Dermis microvascular lymphatic vessel endothelial cell (primary cell): ENCODE measurements at places on chromosomes 1 and 21.

- DNase-seq = peak; percentile 65
Observed at GRCh38 chr1:8701794-8702471, 115.5 kb downstream of the RERE start.

DNA sequence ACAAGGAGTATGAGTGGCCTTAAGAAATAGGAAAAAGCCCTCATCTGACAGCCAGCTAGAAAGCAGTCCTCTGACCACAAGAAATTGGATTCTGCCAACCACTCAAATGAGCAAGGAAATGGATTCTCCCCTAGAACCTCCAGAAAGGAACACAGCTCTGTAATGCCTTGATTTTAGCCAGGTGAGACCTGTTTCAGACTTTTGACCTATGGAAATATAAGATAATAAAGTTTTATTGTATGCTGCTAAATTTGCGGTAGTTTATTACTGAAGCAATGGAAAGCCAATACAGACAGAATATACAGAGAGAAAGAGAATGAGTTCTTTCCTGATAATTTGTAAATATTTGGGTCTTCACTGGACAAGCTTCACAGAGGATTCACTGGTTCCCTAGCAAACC lies 28.8 kb upstream of the SELE start:
- DNase-seq = no peak

DNA sequence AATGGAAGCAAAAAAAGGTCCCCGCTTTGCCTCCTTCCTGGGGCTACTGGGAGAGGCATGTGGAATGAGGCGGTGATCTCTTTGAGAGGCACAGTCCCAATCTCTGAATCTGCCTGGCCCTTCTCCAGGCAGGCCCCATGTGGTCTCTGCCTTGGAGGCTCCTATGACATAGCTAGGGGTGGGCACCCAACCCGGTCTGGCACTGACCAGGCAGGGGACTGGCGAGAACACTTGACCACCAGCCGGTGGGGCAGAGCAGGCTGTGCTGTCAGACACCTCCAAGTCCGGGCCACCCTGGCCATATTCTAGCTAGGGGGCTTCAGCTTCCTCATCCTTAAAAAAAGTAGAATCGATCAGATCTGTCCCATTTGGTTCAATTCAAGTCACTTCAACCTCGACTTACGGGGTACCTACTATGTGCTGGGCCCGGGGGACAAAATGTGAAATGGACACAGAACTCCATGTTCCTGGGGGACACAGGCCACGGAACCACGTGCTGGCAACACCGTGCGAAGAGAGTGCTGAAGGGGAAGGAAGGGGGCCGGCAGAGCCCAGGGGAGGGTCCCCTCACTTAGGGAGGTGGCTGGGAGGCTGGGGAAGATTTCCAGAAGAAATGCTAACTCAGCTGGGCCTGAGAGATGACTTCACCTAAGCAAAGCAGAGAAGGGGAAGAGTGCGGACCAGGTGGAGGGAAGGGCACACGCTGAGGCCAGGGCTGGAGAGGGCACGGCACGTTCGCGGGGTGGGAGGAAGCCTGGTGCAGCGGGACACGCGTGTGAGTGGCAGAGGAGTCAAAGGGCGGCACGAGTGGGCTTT lies 33.3 kb downstream of the HSPG2 start:
- DNase-seq = no peak

- DNase-seq = no peak
Observed at GRCh38 chr1:176885751-176886150, 278.8 kb downstream of the ASTN1 start.

- no peak for DNase-seq
Observed at GRCh38 chr21:45320261-45321025, 32.7 kb upstream of the POFUT2 start.

- no peak for DNase-seq
Observed at GRCh38 chr1:211944733-211945500, 90.4 kb downstream of the INTS7 start.

- DNase-seq = no peak
Observed at GRCh38 chr21:22191581-22191980, 1193.4 kb downstream of the NCAM2 start.

- no peak for DNase-seq
Observed at GRCh38 chr1:110340207-110340468, 961 bp downstream of the RBM15 start.

- DNase-seq = no peak
Observed at GRCh38 chr1:165218731-165219130, 137.8 kb downstream of the LMX1A start.

- no peak for DNase-seq
Observed at GRCh38 chr1:198268784-198269645, 112.2 kb downstream of the NEK7 start.

DNA sequence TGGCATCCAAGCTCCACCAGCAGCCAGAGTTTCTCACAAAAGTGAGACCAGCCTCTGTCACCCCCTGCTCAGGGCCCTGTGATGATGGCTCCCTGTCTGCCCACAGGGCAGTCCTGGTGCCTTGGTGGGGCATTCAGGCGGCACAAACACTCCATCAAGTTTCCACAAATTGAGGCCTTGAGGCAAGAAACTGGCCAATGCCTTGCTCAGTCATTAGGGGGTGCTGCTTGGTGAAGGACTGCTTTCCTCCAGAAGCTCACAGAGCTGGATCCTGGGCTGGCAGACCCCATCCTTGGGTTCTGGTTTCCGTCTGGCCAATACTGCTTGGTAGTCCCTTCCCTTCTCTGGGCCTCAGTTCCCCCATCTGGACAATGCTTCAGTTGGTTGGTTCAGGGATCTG lies 12.5 kb upstream of the AHDC1 start:
- no peak for DNase-seq

DNA sequence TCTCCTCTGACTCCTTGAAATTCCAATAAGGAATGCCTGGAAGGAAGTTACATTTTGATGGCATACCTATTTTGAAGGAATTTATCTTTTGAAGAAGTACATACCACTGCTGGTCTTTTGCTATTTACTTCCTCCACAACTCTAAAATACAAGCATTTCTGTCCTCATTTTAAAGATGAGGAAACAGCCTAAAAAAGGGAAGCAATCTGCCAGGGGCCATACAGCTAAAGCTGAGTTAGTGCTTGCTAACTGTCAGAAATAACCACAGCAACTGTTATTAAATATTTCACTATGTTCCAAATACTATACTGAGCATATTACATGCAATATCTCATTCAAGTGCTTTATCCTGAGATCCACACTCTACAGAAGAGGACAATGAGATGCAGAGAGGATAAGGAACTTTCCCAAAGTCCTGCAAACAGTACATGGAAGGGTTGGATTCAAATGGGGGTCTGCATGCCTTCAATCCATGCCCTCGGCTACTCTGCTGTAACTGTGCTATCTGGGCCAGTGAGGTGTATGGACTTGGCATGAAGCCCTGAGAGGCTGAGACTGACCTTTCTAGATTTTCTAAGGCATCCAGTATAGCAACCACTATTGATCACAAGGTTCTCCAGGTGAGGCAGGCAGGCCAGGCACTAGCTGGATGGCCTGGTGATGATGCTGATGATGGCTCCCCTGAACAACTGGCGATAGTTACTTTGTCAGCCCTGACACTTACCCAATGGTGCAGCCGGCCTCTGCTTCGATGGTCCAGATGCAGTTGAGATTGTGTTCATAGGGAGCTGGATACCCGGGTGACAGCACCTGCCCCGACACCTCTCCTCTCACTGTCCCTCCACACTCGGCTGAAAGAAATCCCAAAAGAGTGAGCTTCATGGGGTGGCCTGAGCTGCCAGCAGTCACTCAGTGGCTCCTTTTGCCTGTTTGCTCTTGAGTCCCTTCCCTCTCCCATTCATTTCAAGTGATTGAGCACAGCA lies 171.4 kb upstream of the HMGB4 start:
- no peak for DNase-seq

- no peak for DNase-seq
Observed at GRCh38 chr1:77316966-77317365, 35.1 kb downstream of the AK5 start.

DNA sequence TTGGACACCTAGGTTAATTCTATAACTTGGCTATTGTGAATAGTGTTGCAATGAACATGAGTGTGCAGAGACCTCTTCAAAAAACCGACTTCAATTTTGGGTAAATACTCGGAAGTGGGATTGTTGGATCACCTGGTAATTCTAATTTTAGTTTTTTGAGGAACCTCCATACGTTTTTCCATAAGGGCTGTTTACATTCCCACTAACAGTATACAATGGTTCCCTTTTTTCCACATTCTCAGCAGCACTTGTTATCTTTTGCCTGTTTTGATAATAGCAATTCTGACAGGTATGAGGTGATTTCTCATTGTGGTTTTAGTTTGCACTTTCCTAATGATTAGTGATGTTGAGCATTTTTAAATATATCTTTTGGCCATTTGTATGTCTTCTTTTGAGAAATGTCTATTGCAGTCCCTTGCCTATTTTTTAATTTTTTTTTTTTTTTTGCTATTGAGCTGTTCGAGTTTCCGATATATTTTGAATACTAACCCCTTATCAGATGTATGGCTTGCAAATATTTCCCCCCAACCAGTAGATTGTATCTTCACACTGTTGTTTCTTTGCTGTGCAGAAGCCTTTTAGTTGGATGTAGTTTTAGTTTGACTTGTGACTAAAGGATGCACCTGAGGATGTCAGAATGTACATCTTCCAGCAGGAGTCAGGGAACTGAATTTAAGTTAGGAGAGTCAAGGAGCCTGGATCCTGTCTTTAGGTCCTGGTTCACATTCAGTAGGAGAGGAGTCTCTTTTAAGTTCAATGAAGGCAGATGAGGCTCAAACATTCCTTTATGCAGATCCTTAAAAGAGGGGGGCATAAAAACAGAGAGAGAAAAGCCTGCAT lies 120.0 kb downstream of the S1PR1 start:
- DNase-seq = no peak

DNA sequence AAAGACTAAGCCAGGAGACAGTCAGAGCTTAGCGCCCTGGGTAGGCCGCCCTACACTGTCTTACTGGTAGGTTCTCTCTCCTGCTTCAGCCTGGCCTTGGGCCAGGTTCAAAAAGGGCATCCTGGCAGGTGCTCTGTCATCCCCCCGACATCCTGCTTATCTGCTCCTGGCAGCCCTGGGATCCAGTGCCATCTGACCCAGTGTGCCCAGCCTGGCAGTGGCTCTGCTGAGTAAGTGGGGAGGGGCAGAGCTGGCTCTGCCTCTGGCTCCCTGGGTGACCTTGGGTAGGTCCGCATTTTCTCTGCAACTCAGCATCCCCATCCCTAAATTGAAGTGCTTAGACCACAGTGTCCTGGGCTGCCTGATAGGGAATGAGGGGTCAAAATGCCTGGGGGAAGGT lies 549.9 kb downstream of the PTPRU start:
- DNase-seq = no peak

DNA sequence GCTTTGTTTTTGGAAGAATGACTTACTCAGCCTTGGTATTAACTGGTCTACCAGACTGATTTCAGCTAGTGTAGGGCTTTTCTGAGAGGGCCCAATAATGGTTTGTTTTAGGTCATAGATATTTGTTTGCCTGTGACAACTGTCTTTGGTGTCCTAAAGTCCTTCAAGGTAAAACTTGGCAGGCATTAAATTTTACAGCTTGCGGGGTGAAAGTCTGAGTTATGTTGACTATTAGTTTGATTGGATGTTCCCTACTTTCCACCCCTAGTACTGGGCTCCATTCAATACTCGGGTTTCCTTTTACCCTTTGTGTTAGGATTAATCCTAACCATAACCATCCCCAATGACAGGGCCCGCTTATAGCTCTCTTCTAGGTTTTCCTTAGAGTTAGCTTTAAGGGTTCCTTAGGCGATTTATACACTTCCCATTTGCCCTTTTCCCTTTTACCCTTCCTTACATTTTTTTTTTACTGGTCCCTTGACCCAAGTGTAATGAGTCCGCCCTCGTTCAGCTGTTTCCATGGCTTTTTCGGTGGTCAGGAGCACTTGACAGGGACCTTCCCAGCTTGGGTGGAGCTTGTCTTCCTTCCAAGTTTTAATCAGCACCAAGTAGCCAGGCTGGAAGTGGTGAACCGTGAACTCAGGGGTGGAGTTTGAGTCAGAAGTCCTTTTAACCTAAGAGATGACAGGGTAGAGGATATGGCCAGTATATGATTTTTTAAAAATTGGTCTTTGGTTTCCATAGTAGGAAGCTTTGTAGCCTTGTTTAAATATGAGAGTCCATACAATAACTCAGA lies 28.5 kb upstream of the LCE5A start:
- no peak for DNase-seq

DNA sequence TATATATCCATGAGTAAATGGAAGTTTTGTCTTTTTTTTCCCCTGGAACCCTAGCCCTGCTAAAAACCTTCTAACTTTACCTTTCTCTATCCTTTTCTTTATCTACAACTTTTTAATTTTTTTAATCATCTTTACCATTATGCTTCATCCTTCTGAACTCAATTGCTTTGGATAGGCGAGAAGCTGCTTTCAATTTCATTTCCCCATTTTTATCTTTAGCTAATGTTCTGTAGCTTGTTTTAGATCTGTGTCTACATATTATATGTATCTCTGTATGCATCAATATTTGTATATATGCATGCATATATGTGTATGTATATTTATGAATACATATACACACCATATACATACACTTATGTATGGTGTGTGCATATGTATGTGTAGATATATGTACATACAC lies 57.4 kb downstream of the PTPRC start:
- DNase-seq = no peak

- peak; percentile 21 for DNase-seq
Observed at GRCh38 chr1:110150330-110151174, at the start of gene SLC6A17. SLC6A17 (plus strand) TSS chr1:110150494; CDS start chr1:110166930, 16,436 bp downstream.

GRCh38 chr1:39688706-39689105 lies 2.5 kb downstream of the HPCAL4 start:
- no peak for DNase-seq

- no peak for DNase-seq
Observed at GRCh38 chr1:8015809-8016165, 10.3 kb downstream of the ERRFI1 start.

GRCh38 chr1:52668711-52669110 lies 29.4 kb downstream of the COA7 start:
- no peak for DNase-seq

DNA sequence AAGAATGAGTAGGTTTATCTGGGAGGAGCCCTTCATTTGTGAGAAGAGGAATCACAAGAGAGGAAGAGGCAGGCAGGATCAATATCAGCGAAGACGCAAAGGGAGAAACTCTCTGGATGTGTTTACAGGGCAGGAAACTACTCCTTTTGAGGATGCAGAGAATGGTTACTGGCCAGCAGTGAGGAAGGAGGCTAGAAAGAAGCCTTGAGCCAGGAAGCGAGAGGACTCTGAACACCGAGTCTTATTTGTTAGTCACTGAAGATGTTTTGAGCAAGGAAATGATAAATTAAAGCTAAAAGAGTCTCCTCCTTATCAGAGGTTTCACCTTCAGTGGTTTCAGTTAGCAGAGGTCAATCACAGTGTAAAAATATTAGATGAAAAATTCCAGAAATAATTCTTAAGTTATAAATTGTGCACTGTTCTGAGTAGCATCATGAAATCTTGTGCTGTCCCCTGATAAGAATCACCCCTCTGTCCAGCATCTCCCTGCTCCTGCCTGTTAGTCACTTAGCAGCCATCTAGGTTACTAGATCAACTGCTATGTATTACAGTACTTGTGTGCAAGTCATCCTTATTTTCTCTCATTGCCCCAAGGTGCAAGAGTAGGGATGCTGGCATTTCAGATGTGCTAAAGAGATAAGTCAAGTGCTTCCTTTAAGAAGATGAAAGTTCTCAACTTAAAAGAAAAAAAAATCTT lies 43.5 kb downstream of the WLS start:
- no peak for DNase-seq

- no peak for DNase-seq
Observed at GRCh38 chr1:224769452-224770335, 153.6 kb downstream of the CNIH3 start.

- DNase-seq = no peak
Observed at GRCh38 chr1:8845104-8846097, 28.0 kb upstream of the RERE start.
